ENCODE measurements at places on chromosomes 4 and X.

- DNase-seq: no peak
These were observed 78.8 kb upstream of the FAT4 start for GRCh38 chr4:125235971-125236370.

DNA sequence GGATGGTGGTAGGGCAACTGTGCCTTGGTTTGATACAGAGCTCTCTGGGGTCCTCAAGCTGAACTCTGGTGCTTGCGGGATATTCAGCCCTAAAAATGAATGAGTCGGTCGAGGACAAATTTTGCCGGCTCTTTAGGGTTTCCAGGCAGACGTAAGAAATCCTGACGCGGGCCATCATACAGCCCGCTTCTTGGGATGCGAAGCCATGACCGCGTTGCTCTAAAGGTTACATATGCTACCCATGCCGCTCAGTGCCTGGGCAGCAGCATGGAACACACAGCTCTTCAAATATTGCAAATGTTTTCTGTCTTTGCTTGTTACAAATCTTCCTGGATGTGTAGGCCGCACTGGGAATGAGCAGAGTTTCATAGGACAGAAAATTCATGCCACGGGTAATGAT lies 55.6 kb downstream of the NBDY start:
- DNase-seq: no peak

DNA sequence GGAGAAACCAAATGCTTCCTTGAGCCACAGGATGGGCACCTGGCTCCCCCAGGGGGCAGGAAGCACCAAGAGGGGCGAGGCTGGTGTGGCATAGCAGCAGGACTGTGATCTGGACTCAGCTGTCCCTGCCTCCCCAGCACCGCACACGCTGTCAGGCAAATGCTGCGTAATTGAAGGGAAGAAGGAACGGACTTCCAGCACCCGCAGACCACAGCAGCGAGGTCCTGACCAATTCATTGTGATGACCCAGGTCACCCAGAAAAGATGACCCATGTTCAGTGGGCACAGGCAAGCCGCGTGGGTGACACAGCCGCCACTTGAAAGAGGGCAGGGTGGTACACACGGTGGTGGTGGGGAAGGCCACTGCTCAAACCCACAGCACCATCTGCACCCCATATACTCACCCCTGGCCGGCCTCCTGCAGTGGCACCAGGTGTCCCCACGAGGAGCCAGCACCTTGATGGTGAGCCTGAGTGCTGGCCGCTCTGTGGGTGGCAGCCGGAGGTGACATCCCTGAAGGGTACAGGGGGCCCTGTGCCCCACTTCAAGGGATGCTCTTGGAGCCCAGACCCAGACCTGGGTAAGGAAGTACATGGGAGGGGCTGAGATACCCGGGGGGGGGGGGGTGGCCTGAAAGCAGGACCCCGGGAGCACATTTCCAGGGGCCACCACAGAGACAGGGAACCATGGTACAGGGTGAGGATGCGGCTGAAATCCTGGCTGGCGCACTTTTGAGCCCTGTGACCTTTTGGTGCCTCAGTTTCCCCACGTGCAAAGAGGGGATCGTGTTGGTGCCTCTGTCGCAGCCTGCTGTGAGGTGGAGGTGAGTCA lies 11.5 kb downstream of the NAT8L start:
- no peak for DNase-seq

DNA sequence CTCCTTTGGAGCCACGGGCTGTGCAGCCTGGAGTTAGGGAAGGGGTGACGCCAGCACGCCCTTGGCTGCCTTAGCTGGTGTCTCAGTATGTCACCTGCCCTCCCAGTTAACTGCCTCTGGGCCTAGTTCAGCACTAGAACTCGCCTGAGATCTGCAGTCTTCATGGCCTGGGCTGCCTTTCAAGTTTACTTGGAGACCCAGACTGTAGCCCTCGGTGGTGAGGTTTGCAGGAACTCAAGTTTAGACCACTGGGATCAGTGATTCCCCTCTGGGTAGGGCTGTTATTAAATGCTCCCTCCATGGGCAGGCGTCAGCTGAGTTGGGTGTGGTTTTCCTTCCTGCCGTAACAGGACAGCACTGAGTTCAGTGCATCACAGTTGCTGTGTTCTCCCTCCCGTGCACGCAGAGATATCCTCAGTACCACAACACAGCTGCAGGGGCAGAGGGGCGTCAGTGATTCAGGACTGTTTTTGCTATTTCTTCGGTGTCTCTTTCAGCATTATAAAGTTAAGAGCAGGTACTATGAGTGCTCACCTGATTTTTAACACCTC lies 30.5 kb downstream of the PLAC8 start:
- no peak for DNase-seq

- DNase-seq: no peak
These were observed 156.8 kb downstream of the MGST2 start for GRCh38 chr4:139822391-139822790.

DNA sequence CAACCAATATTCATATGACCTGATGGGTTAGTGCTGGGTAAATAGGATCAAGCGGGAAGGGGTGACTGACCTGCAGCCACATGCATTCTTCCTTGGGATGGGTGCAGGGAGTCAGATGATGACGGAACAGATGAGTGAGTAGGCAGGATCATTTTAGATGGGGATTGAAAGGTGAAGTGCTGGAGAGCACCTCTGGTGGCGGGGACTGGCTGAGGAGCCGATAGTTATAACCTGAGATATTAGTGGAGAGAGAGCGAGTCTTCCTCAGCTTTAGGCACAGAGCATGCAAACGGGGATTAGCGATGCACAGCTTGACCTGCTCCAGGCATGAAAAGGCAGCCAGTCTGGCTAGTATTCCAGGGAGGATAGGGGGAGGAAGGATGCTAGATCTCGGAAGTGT lies 99.1 kb downstream of the AFF1 start:
- DNase-seq: no peak

GRCh38 chrX:48683411-48683982 lies at the start of gene WAS:
Gene WAS, plus strand, starts transcription at chrX:48683799. Its CDS starts 55 bp downstream, at chrX:48683854.
- no peak for DNase-seq

GRCh38 chr4:187109636-187110035 lies 386.0 kb upstream of the FAT1 start:
- DNase-seq: no peak

- no peak for DNase-seq
These were observed at the start of gene PLAC1 for GRCh38 chrX:134658002-134658759. Gene PLAC1, minus strand, starts transcription at chrX:134658471. Its CDS starts 91,789 bp downstream, at chrX:134566682.

- DNase-seq: no peak
These were observed 101.9 kb upstream of the SLC7A11 start for GRCh38 chr4:138344054-138344453.

Data from NCI-H1417 treated with DMSO at 0.1 percent for 48 hours (cell line).